ENCODE measurements at places on chromosomes 2 and 18.
A peak's percentile ranks its signal among the peaks of the same experiment; 100 is the strongest.

- no peak for DNase-seq
These were observed 22.1 kb downstream of the TGFA start for GRCh38 chr2:70531419-70532086.

DNA sequence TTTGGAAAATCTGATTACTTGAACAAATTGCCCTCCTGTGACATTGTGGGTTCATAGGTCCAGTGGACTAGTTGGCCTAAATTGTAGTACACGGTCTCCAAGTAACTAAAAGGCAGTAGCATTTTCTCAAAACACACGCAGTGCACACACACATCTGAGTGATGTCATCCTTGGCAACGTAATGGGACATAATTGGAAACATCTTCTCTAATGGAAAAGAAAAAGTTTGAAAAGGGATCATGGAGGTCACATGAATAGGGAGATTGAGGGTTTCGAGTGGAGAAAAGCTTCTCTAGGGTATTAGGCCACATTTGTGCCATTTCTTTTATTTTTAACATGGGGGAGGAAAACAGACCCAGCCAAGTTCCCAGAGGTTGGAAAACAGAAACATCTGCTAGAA, 93.3 kb downstream of the MAP4K4 start:
- DNase-seq: no peak

GRCh38 chr2:3001615-3002560, 375.7 kb downstream of the EIPR1 start:
- DNase-seq: peak; percentile 2

DNA sequence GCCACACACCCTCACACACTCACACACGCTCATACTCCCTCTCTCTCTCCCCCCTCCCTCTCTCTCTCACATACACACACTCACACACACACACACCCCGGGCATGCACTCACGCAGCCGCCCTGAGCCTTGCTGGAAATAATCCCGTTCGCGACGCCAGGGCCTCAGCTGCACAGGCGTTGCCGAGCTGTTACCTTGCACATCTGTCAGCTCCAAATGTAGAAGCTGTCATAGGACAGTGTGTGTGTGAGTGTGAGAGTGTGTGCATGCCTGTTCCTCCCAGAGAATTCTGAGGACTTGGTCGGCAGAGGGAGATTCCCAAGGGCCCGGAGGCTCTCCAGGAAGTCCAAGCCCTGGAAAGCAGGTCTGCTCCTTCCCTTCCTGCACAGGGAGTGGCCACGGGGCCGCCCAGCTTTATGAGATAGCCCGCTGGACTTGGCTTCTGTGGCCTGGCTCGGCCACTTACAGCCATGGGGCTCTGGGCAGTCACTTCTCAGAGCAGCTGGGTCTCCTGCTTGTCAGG, 8.6 kb downstream of the SPR start:
- no peak for DNase-seq

- no peak for DNase-seq
These were observed 4.8 kb downstream of the CWC22 start for GRCh38 chr2:180002198-180002770.

- no peak for DNase-seq
These were observed 221.9 kb downstream of the HDAC4 start for GRCh38 chr2:239178954-239179353.

DNA sequence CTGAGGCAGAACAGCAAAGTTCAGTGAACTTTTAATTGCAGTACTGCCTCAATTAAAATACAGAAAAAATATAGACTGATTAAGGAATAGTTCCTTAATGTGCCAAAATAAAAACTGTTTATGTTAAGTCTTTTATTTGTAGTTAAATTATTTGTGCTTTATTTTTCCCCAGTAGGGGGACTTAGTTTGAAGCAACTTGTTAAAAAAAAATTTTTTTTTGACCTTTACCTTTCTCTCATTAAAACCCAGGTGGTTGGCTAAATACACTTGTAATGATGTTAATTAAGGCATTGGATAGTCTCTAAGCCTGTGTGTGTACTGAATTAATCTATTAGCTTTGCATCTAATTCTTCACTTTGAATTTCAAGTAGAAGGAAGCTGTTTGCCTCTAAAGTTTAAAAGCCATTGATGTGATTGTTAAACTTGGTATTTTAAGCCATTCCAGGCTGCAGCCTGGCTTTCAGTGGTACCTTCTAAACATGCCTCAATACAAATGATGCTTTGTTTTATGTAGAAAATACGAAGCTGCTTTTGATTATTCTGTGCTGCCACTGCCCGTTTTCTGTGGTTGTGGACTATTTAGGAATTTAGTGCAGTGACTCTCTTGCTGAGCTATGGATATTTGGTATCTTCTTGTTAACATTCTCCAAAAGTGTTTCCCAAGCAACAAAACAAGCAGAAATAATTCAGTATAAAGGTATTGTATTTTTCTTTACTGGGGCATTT, 102.9 kb downstream of the TANC1 start:
- no peak for DNase-seq
